ENCODE measurements at places on chromosomes 1 and 21.

- DNase-seq, result no peak
Measured at GRCh38 chr1:75522389-75522788, 88.5 kb downstream of the SLC44A5 start.

GRCh38 chr1:118116909-118117308 lies 68.1 kb downstream of the SPAG17 start:
- DNase-seq, result no peak

- no peak for DNase-seq
Measured at GRCh38 chr1:27267153-27267552, 32.7 kb downstream of the WDTC1 start.

DNA sequence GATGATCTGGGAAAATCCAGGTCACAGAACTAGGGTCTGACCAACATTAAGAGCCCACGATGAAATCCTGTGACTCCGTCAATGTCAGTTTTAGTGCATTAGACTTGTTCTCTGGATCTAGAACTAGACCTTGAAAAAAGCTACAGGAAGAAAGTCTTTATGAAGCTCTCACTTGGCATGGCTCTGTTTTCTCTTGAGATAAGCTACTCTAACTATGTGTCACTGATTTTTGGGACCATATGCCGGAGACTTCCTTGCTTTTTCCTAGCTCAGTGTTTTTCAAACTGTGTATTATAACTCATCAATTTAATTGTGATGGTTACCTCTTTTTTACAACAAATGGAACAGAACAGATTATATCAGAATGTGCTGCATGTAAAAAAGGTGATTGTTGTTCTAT lies 379.7 kb upstream of the DAB1 start:
- no peak for DNase-seq

DNA sequence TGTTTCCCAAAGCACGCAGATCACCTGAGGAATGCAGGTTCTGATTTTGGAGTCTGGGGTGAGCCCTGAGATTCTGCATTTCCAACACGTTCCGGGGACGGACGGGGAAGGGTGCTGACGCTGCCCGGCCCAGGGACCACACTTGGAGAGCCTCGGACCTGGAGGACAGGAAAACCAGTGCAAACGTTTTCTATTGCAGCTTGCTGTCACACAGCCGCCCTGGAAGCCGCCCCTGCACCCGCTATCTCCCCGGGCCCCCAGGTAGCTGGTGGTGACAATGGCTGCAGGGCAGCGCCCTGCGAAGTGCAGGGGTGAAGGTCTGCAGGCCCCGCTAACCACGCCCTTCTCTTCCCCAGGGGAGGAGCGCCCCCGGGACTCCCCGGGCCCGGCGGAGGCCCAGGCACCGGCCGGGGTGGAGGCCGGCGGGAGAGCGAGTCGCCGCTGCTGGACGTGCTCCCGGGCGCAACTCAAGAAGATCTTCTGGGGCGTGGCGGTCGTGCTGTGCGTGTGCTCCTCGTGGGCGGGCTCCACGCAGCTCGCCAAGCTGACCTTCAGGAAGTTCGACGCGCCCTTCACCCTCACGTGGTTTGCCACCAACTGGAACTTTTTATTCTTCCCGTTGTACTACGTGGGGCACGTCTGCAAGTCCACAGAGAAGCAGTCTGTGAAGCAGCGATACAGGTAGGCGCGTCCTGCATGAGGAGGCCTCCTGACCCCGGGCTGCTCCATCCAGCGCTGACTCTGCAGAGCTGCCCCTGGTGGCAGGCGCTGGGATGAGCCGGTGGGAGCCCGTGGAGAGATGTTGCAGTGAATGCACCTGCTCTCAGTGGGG lies 142.0 kb upstream of the COA6 start:
- DNase-seq, result no peak

DNA sequence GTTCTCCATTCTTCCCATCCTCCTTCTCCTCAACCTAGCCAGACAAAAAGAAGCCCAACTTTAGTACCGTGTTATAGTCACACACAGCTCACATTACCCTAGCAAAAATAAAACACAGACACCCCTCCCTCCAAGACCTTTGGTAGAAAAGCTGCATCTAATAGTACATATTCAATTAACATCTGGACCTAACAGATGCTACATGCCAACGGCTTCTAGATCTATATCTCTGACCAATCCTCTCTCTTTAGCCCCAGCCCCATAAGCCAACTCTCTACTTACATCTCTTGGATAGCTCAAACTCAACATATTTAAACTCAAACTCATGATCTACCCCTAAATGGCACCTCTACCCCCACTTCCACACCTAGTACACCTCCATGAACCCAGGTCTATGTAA lies 233.1 kb downstream of the KCNH1 start:
- no peak for DNase-seq

DNA sequence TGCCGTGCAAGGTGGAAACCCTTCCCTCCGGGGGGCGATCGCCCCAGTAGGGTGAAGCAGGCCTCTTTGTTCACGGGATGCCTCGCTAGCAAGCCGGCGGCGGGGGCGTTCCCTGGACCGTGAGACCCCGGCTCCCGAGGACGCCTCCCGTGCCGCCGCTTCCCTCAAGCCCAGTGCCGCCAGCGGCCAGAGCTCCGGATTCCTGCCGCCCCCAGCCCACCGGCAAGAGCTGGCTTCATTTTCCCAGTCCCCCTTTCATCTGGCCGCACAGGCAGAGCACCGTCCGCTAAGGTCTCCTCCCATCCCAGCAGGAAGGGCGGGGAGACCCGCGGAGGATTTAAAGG lies 16.3 kb downstream of the IER5 start:
- no peak for DNase-seq

DNA sequence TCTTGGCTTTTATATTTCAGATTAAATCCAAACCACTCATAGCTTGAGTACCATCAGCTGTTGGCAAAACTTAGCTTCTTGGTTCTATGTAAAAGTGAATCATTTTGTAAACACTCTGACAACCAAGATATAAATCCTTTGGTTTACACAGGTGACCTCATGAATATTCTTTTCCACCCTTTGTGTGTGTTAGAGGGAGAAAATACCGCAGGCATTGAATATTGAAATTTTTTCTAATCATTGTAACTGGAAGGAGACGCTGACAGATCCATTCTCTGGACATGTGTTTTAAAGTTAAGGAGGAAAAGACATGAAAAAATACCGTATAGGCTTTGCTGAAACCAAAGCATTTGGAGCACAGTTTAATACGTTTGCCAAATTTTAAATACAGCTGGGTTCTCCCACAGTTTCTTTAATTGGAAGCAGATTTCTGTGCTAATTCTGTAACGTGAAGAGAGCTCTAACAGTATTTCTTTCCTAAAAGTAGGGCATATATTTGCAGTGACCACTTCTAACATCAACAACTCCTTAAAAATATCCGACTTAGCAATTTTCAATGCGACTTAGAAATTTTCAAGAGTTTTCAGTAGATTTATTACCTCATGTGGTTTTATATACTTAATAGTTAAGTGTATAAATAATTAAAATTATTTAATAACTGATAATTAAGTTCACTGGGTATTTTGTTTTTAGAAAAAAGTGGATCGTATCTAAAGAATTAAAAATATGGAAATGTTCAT lies 388.2 kb downstream of the USP25 start:
- no peak for DNase-seq

DNA sequence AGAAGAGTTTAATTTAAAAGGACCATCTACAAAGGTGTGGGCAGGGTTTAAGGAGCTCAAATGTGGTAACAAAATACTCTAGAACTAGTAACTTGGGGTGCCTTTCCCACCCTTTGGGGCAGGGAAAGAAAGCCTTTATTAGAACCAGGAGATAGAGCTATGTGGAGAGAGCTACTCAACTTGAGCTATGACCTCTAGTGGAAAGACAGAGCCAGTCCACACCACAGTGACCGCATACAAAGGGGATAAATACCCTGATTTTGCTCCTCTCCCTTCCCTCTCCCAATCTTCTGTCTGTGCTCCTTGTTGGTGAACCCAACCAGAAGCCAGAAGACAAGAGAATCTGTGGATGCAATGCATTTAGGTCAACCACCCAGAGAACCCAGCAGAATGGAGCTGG lies 54.4 kb upstream of the JAK1 start:
- DNase-seq, result no peak

DNA sequence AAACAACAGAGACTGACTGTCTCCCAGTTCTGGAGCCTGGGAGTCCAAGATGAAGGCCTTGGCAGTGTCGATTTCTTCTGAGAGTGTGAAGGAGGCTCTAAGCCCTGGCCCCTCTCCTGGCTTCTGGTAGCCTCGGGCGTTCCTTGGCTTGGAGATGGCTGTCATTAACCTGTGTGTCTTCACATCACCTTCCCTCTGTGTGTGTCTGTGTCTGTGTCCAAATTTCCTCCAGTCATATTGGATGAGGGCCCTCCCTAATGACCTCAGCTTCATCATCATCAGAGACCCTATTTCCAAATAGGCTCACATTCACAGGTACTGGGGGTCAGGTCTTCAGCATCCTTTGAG lies 138.3 kb downstream of the TOMM20 start:
- DNase-seq, result no peak

DNA sequence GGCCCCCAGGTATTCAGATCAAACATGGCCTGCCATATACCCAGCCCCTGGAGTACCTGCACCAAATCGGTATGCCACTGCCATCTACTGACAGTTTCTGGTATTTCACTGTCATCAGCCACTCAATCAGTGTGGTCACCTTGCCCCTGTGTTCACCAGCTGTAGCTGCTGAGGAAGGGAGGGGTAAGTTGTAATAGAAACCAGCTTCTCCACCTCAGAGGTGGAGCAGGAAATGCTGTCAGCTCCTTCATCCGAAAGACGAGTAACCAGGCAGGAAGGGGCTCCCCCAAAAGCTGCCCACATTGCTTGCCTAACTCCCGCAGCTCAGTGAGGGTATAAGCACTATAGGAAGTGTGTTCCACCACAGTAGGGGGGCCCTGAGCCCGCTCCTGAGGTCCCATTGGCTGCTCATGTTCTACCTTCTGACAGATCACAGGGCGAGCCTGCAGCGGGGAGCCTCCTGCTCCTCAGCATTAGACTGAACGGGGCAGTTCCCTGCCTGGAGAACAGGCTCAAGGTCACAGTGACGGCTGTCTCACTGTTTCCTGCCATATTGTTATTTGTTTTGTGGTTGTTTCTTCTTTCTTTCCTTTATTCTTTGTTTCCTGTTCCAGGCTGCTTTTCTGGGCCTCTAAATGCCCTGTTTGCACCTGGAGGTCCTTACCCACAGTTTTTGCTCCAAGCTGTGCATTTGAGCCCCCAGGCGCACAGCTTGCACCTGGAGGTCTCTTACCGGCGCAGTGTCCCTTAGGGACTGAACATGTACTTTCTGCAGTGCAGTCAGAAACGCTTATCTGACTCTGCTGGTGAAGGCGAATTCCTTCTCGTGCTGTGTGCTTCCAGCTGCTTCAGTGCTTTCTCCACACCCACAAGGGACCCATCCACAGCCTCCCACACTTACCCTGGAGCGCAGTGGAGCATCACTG lies 1638.3 kb downstream of the MRPL39 start:
- DNase-seq, result peak; percentile 37

GRCh38 chr1:77394166-77394565 lies 112.3 kb downstream of the AK5 start:
- no peak for DNase-seq

GRCh38 chr21:31326522-31327242 lies 17.4 kb downstream of the TIAM1 start:
- peak; percentile 41 for DNase-seq

DNA sequence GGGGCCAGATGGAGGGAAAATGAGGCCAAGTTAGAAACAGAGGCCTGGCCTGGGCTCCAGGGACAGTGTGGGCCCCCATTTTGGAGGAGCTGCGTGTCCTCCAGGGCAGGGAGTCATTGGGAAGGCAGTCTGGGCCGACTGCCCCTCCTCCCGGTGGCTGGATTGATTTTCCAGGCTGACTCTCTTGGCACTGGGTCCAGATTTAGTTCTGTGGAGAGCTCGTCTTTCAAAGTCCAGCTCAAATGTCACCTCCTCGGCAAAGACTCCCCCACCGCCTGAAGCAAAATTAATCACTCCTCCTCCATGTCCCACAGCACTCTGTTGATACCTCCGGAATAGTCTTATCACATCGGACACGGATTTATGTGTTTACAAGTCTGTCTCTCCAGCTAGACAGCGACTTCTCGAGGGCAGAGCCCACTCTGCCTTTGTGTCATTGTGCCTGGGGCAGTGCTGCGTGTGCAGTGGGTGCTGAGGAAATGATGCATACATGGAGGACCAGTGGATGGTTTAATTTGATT lies 175.1 kb downstream of the CAMTA1 start:
- no peak for DNase-seq

DNA sequence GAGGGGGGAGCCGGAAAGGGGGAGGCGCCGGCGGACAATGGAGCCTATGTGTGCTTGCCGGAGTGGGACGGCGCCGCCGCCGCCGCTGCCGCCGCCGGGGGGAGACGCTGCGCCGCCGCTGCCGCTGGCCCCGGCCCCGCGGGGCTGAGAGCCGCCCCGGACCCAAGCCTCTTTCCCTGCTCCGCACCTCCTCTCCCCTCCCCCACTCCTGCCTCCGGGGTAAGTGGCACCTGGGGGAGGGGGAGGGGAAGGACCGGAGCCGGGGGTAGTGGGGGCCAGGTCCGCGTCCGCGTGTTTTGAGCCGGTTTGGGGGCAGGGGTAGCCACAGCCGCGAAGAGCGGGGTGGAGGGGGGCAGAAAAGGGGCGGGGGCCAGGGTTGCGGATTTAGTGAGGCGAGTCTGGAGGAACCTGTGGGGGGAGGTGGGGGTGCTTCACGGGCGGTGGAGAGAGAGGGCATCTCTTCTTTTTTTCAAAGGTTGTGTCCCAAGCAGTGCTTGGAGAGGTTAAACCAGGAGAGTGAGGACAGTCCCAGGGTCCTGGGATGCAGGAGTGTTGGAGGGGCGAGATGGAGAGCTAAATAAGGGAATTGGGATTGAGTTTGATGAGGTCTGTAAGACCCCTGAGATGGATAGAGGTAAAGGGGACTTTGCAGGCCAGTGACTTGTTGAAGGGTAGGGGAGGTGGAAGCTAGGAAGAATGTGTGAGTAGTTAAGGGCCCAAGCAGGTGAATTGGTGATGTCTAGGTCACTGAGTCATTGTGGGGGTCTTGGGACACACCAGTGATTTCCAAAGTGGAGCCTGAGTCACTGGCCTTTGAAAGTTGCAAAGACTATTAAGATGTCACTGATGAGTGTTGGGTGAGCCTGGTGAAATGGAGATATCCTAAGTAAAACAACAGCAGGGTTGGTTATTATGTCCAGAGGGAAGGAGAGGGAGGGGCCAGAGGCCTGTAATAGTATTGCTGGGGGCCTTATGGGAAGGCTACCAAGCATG lies 59.1 kb downstream of the BCL9 start:
- peak; percentile 21 for DNase-seq
